K562 (cell line): ENCODE measurements at places on chromosomes 1 and 21. TPM values are rescaled to one million over a fixed set of nuclear protein-coding genes. Genes with fewer than 3 reads are reported as not detected.

The OR6K2 gene
- total RNA-seq = not detected in 2 replicates

The ANGPTL7 gene
- not detected in 2 replicates for total RNA-seq

The JTB gene
- 210 and 231 TPM in 2 replicates for total RNA-seq

The RGS8 gene
- total RNA-seq = not detected in 2 replicates

The KMO gene
- total RNA-seq = not detected in 2 replicates

The PROK1 gene
- not detected in 2 replicates for total RNA-seq

The RNF186 gene
- not detected in 2 replicates for total RNA-seq

The S100A16 gene
- 3.2 and 4.3 TPM in 2 replicates for total RNA-seq

The JUN gene
- total RNA-seq = 19.7 and 24.0 TPM in 2 replicates

The STYXL2 gene
- total RNA-seq = not detected in 2 replicates

The LENEP gene
- total RNA-seq = 0.56 TPM in 1 of 2 replicates, not detected in the other

The OR2L13 gene
- not detected in 2 replicates for total RNA-seq

The SLC30A10 gene
- 8.8 and 9.4 TPM in 2 replicates for total RNA-seq

The LRRC38 gene
- not detected in 2 replicates for total RNA-seq

The TMEM61 gene
- not detected in 2 replicates for total RNA-seq

The PGLYRP4 gene
- 0.13 and 0.22 TPM in 2 replicates for total RNA-seq

The ZNF644 gene
- total RNA-seq = 39.6 and 39.8 TPM in 2 replicates

The DHRS3 gene
- 109 and 116 TPM in 2 replicates for total RNA-seq

The SLAMF9 gene
- total RNA-seq = not detected in 2 replicates

The CYYR1 gene
- not detected in 2 replicates for total RNA-seq

The TLCD4 gene
- total RNA-seq = 13.9 and 16.5 TPM in 2 replicates

The OR2AK2 gene
- total RNA-seq = not detected in 2 replicates

The VCAM1 gene
- 0.09 and 0.13 TPM in 2 replicates for total RNA-seq

The NR1I3 gene
- total RNA-seq = not detected in 2 replicates
